ENCODE measurements at places on chromosomes 3 and 15.

- DNase-seq: no peak
Measured at GRCh38 chr15:77282333-77282732, 137.6 kb downstream of the PEAK1 start.

- DNase-seq: no peak
Measured at GRCh38 chr3:72058493-72059081, 273.6 kb upstream of the PROK2 start.

DNA sequence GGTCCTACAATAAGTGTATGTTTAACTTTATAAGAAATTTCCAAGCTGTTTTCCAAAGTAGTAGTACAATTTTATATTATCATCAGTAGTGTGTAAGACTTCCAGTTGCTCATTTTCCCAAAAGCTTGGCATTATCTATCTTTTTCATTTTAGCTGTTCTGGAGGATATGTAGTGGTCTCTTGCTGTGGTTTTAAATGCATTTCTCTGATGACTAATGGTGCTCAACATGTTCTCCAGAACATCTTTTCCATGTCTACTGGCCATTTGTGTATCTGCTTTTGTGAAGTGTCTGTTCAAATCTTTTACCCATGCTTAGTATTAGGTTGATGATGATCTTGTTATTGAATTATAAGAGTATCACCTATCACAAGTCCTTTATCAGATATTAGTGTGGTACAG is 13.3 kb downstream of the BCL2A1 start:
- DNase-seq: no peak

GRCh38 chr15:44883199-44883877 is 73.1 kb upstream of the TERB2 start:
- peak; percentile 41 for DNase-seq

GRCh38 chr3:48826451-48826850 is 21.2 kb downstream of the PRKAR2A start:
- no peak for DNase-seq

DNA sequence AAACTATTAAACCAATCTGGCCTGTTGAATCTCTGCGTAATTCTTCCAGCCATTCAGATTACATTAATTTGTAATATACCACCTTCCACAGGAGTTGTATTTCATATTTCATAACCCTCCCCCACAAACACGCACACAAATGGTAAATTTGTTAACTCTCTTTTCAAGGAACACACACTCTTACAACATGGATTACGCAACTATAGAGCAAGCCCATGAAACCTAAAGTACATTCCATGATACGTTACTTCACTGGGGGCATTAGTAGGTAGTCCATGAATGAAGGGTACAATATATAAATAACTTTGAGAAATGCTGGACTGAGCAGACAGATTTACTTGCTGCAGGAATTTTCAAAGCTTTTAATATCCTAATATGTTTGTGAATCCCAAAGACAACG is 65.0 kb downstream of the TRIM69 start:
- no peak for DNase-seq

- no peak for DNase-seq
Measured at GRCh38 chr15:91499774-91500383, 353.6 kb upstream of the SLCO3A1 start.

- no peak for DNase-seq
Measured at GRCh38 chr3:111151438-111151837, 79.8 kb downstream of the NECTIN3 start.

DNA sequence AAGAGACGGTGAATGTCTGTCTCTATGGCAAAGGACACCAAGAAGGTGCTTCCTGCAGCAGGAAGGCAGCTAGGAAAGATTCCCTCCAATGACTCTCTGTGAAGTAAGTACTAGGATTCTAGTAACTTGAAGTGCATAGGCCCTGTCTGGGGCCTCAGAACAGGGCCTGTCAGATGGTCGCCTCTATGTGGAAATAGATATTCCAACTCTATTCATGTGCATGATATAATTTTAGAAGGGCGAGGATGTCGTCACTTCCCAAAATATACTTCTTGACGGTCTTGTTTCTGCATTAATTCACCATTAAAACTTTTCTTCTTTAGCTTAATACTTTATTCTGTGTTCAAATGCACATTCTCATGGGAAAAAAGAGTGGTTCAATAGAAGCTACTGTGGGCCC is 167.0 kb downstream of the TLE3 start:
- DNase-seq: no peak

GRCh38 chr3:77655396-77655795 is 615.5 kb downstream of the ROBO2 start:
- DNase-seq: no peak

GRCh38 chr15:62486041-62486440 is 321.0 kb upstream of the C2CD4B start:
- DNase-seq: no peak

DNA sequence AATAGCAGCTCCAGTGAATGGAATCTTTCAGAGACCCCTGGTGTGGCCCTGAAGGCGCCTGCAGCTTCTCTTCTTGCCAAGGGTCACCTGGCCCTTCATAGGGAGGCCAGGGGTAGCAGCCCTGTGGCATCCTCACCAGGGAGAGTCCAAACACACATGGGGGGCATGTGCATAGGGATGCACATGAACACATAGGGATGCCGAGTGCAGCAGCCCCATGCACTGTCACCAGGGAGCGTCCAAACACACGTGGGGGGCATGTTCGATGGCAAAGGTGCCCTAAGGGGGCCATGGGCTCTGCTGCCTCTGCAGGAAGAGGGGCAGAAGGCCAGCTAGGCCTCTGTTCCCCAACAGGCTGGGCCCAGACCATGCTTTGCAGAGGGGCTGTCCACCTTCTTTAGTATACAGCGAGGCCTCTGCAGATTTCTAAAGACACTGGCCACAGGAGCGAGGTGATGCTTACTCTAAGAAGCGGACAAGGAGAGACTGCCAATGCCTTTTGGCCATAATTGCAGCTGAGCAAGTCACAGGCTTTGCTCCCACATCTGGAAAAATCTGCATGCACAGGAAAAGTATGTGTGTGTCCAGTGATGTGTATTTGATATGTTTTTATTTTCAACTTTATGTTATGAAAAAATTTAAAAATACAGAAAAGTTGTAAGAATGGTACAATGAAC is 21.0 kb downstream of the ANAPC13 start:
- DNase-seq: no peak

GRCh38 chr3:134368751-134369105 is 5.5 kb downstream of the AMOTL2 start:
- DNase-seq: no peak

All from activated CD4-positive, alpha-beta memory T cell treated with anti-CD3 and anti-CD28 coated beads for 36 hours (primary cell).